CD4-positive, alpha-beta T cell treated with Interleukin-12 subunit alpha and Interleukin-12 subunit beta, for 1 hour (primary cell): ENCODE measurements at places on chromosomes 11 and 22.
A peak's percentile ranks its signal among the peaks of the same experiment; 100 is the strongest.

DNA sequence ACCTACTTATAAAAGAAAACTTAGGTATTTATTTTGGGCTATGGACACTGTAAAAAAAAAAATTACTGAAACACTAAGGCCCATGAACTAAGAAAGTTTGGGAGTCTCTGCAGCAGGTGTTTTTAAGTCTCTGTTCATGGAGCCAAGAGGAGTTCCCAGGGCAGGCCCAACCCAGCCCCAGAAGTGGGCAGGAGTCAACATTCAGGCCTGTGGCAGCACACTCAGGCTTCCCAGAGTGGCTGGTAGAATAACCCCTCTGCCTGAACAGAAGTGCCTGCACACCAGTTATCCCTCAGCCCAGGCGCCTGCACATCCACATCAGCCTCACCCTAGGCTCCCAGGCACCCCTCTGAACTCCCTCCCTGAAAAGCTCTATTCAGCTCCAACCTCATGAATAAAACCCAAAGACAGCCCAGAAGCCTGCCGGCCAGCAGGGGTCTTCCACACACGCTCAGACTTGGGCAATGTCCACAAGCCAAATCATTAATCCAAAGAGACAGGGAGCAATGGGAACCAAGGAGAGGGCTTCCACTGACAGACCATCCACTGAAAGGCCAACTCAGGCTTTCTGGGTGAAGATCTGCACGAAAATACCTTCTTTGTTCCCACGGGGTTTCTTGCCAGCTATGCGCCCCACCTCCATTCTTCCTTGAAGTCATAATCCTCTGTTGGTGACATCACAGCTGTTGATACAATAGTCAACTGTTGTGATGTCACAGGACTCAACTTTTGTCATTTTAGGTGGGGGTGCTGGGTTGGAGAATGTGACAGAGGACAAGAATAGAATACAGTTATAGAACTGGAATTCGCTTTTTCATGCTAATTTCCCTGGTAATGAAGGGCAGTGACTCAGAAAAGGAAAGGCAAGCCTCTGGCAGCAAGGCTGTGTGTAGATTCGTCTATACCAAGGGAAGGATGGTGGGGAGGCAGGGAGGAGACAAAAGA lies 83.7 kb downstream of the RPL27A start:
- no peak for DNase-seq

DNA sequence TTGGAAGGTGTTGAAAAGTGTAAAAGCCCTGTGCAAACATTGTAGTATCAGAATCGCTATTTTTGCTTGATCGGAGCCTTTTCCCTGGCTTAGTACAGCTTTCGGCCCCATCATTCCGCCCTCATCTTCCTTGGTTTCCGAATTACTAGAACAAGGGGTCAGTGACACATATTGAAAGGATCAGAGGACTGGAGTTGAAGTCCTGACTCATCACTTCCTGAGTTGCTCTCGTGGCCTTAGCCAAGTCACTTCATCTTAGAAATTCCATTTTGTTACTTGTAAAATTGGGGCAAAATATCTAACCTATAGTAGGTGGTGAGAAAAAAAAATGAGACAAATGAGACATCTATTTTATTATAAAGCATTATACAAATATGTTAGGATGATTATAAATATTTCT lies 375.0 kb downstream of the NTM start:
- no peak for DNase-seq

DNA sequence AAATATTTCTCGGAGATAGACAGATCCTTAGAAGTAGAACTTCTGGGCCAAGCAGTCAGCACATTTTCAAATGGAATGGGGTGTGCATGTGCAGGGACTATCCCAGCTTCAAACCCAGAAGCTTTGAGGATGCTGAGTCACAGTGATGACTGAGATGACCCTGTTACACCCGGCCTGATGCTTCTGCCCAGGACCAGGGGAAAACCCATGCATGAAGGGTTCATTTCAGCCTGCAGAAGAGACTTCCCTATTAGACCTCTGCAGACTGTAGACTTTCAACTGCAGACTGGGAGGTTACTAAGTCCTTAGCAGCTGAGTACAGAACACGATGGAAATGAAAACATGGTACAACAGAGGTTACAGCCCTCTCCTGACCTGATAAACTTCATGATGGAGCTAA lies 3.6 kb upstream of the OR2AT4 start:
- DNase-seq, result no peak

- no peak for DNase-seq
Observed at GRCh38 chr11:130431801-130432200, 3.4 kb upstream of the ADAMTS8 start.

- no peak for DNase-seq
Observed at GRCh38 chr11:61077936-61078335, 24.4 kb upstream of the CD5 start.

DNA sequence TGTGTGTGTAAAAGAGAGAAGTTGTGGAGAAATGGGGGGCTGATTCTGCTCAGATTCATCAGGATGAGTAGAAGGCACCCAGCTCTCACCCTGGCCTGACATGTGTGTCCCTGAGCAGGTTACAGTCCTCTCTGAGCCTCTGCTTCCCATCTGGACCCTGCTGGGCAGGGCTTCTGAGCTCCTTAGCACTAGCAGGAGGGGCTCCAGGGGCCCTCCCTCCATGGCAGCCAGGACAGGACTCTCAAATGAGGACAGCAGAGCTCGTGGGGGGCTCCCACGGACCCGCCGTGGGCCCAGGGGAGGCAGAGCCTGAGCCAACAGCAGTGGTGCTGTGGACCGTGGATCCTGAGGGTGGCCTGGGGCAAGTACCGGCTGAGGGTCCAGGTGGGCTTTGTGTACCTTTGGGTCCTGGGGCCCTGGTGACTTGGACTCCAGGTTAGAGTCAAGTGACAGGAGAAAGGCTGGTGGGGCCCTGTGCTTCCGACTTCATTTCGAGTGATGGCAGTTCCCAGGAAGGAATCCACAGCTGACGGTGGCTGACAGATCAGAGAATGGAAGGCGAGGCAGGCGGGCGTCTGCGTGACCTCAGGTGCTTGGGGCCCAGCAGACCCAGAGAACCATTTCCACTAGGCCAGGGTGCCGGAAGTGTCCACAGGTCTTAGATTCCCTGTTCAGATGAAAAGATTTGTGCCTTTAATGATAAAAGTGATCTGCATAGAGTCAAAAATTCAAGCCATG lies 21.9 kb downstream of the NEAT1 start:
- DNase-seq, result no peak

DNA sequence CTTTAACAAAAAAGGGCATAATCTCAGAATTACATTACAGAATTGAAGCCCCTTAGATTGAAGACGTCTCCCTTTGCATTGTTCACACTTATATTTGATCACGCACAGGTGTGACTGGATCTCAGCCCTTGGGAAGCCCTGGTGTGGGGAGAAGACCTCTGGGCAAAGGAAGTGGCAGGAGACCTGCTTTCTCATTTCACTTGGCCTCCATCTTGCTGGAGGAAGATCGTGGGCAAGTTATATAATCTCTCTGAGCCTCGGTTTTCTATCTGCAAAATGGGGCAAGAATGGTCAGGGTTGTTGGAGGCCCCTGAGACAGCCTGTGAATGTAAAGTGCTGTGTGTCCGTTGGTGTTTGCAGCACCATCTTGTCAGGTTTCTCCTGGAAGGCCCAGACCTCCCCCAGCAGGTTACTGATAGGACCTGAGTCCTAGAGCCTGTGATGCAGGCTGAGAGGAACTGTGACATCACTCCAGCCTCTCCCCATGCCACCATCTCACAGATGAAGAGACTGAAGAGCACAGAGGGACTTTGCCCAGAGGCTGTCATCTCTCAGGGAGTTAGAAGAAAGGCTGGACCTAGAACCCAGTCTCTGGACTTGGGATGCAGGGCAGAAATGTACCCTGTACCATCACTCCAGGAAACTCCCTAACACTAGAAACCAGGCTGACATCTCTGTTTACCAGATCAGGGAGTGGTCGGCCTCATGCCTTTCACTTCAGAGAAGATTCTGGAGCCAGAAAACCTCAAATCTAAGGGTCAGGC lies 1.1 kb upstream of the APOA1 start:
- DNase-seq, result no peak

- DNase-seq, result no peak
Observed at GRCh38 chr22:39055658-39056057, 15.0 kb downstream of the APOBEC3F start.

DNA sequence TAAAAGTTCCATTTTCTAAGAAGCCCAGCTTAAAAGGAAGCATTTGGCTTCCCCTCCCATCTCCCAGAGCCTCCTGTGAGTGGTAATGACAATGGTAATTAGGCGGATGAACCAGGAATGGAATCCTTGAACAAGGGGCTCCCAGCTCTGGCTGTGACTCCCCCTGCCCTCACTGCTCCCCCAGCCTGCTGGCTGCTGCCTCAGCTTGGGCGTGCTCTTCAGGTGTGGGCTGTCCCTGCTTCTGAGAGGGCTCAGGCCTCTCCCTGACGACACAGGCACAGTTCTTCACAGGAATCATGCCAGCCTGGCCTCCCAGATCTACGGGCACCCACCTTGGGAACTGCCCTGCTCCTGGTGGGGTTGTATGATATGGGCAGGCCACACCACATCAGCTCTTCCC lies 81.7 kb upstream of the NARS2 start:
- no peak for DNase-seq

DNA sequence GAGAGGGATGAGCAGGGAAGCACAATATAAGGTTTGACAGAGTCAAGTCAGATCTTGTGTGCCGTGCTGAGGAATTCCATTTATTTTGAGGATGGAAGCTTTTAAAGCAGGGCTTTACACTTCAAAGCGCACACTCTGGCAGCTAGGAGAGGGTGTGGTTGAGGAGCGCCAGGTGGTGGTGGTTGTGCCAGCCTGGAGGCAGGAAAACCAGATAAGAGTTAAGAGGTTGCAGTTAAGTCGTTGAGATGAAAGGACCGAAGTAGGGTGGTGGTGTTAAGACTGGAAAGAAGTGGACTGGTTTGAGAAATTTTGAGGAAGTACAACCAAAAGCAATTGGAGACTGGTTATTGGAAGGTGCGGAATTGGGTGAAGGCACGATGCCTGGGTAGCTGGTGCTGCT lies 231.6 kb upstream of the TBCEL start:
- DNase-seq, result no peak

GRCh38 chr11:57373146-57373545 lies 7.8 kb downstream of the PRG3 start:
- DNase-seq, result no peak

GRCh38 chr11:23111527-23111926 lies 251.3 kb upstream of the CCDC179 start:
- DNase-seq, result no peak

DNA sequence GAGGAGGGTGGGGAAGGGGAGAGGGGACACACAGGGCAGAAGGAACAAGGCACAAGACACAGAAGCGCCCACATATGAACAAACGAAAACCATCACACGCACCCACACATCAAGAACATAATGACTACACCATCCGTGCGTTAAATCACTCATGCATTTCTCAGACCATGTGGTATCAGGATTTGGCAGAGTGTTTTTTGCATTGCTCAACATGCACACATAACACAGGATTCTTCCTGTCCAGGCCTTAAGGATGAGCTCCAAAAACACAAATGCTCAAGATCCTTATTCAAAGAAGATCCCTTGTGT lies 309.5 kb downstream of the CADM1 start:
- no peak for DNase-seq

DNA sequence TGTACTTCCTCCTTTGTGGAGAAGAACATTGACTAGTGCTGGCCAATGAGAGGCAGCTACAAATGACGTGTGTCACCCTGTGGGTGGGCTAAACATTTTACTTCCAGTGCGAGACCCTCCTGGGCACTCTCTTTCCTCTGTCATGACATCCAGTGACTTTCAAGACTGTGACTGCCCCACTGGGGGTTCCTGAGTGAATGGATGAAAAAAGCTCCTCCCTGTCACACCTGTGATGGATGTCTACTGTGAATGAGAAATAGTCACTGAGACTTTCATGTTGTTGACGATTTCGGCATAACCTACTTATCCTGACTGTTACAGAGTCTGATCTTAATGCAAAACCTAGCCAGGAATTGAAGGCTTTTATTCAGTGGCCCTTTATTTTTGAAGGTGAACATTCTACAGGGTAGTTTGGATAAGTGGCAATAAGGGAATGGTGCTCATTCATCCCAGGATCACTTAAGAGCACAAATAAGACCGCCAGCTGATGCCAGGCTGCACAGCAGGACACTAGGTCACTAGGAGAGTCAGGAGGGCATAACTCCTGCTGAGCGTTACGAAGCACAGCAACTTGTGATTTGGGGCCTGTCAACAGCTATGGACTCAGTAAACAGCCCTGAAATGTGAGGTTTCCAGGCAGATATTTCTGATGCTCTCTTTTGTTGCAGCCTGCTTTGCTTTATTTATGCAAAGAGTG lies 636.6 kb downstream of the NTM start:
- no peak for DNase-seq

DNA sequence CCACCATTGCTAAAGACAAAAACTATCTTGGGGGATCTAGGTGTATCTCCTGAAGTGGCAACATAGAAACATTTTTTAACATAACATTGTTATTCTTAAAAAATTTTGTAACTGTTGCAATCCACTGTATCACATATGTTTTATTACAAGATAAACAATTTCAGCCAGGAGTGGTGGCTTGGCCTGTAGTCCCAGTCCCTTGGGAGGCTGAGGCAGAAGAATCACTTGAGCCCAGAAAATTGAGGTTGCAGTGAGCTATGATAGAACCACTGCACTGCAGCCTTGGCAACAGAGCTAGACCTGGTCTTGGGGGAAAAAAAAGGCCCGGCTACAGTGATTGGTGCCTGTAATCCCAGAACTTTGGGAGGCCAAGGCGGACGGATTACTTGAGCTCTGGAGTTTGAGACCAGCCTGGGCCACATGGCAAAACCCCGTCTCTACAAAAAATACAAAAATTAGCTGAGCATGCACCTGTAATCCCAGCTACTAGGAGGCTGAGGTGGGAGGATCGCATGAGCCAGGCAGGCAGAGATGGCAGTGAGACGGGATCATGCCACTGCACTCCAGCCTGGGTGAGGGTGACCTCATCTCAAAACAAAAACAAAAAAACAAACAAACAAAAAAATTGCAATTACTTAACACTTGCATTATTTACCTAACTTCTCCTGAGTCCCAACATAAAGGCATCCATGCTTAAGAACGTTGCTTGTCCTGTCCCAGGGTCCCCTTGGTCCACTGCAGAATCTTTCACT lies 1.5 kb upstream of the DEPDC5 start:
- no peak for DNase-seq

GRCh38 chr22:41898645-41899044 lies 16.2 kb downstream of the SHISA8 start:
- DNase-seq, result no peak

GRCh38 chr22:50209893-50210292 lies 9.1 kb downstream of the SELENOO start:
- peak; percentile 77 for DNase-seq

- DNase-seq, result no peak
Observed at GRCh38 chr11:70915158-70915985, 337.0 kb downstream of the SHANK2 start.

GRCh38 chr11:14587258-14587657 lies 56.3 kb upstream of the PDE3B start:
- no peak for DNase-seq

DNA sequence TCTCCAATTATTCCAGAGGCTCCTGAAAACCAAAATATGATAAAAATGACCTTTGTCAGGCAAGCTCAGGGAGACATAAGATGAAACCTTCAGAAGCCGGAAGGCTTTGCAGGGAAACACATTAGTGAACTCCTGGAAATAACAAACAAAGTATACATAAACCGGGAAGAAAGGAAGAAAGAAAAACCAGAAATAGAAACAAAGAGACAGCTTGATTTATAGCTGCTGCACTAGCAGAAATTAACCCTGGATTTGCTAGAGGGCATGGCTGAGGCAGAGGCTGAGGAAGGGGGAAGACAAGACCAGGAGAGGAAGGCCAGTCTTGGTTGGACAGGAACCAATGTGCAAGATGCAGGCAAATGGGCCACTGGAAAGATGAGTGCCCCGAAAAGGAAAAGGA lies 33.3 kb downstream of the SLC22A25 start:
- DNase-seq, result no peak
